ENCODE measurements at places on chromosomes 16 and 17.

GRCh38 chr16:82630688-82631087, 3.9 kb downstream of the CDH13 start:
- no peak for DNase-seq

DNA sequence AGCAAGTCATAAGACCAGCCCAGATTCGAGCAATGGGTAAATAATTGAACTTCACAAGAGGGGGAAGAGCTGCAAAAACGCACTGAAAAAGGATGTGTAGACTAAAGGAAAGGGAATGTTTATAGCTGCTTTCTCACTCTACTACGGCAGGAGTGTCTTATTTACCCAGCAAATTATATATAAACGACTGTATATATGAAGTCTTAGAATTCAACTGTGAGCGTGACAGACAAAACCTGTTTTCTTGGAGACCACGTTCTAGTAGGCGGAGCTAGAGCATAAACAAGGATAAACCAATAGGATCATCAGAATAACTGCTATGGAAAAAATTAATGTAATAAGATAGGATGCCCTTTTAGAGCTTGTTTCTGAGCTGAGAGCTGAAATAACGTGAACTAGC, 394.6 kb upstream of the MON1B start:
- DNase-seq, result no peak

- no peak for DNase-seq
Measured at GRCh38 chr16:9859701-9860327, 322.4 kb downstream of the GRIN2A start.

GRCh38 chr16:81655469-81656162, 123.5 kb upstream of the PLCG2 start:
- no peak for DNase-seq

- DNase-seq, result no peak
Measured at GRCh38 chr17:17724307-17725010, 43.2 kb downstream of the RAI1 start.

GRCh38 chr16:52748741-52749140, 201.8 kb upstream of the TOX3 start:
- no peak for DNase-seq

Measured in central memory CD4-positive, alpha-beta T cell (primary cell).